ENCODE measurements at places on chromosomes 1 and 21.
A peak's percentile ranks its signal among the peaks of the same experiment; 100 is the strongest.

- DNase-seq, result no peak
These were observed 15.5 kb upstream of the MIIP start for GRCh38 chr1:12003762-12004161.

- no peak for DNase-seq
These were observed 372.1 kb downstream of the PTPRC start for GRCh38 chr1:199010933-199011332.

- no peak for DNase-seq
These were observed 31.5 kb downstream of the LPAR3 start for GRCh38 chr1:84861516-84861915.

DNA sequence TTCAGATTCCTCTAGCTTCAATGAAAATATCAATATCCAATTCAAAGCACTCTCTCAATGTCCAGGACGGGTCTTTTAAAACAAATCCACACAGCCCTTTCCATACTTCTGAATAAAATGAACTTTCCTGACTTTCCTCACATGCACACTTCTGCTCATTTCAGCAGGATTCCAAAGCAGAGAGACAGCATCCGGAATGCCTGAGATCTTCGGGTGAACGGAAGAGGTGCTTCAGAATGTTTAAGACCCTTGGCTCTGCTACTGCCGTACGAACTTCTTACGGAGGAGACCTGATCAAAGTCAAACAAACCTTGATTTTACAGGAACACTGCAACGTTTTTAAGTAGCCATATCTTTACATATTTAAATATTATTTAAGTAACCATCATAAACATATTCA, 245.7 kb downstream of the PTBP2 start:
- DNase-seq, result no peak

DNA sequence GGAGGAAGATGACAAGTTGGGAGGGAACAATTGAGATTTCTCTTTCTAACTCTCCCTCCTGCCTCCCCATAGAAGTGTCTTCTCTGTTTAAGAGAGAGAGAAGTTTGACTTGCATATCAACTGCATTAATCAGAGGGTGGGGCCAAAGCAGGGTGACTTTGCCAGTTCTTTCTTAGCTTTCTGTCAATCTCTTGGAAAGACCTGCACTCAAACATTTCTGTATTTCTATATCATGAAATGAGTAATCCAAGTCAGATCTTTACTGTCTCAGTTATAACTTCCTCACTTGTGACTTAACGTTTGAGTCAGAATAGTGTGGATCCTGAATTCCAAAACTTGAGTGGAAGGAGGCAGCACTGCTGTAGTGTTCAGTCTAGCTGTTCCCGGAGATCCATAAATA, 180.8 kb upstream of the KCNK2 start:
- no peak for DNase-seq

- no peak for DNase-seq
These were observed 86.4 kb downstream of the SYF2 start for GRCh38 chr1:25145775-25146393.

- peak; percentile 28 for DNase-seq
These were observed 168.4 kb downstream of the ZZZ3 start for GRCh38 chr1:77513839-77514763.

DNA sequence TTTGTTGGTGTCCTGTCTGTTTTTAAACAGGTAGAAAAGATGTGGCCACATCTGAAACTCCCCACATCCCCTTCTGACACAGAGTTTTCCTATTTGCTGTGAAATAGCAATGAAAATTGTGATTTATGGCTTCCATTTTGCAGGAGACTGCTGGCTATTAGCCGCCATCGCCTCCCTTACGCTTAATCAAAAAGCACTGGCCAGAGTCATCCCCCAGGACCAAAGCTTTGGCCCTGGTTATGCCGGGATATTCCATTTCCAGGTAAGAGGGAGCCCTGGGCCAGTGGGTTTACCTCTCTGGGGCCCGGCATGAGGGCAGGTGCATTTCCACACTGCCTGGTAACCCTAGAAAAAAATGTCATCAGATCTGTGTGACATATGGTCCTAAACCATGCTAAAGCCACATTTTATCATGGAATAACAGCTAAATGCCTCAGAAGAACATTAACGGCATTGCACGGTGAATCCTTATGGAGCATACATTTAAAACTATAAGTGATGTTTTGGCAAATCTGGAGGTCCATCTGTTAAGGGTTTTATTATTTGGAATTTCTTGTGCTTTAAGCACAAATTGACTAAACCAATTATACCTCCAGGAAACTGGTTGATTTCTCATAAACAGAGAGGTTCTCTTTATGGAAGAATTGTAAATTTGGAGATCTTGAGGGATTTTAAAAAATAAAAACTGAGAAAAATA, 12.3 kb downstream of the CAPN9 start:
- no peak for DNase-seq

- DNase-seq, result no peak
These were observed 575.8 kb downstream of the NUF2 start for GRCh38 chr1:163897412-163898155.

GRCh38 chr1:75257424-75257823, 123.2 kb downstream of the LHX8 start:
- no peak for DNase-seq

DNA sequence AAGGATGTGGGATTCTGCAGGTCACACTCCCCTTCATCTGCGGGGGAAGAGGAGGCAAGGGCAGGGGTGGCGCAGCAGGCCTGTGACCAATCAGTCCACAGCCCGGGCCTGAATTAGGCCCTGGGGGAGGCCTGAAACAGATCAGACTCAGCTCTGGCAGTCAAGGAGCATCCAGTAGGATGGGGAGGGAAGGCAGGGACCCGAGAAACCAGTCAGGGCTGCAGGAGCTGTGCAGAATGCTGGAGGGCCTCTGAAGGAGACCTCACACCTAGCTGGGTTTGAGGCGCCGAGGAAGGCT, 12.7 kb downstream of the TNNT2 start:
- DNase-seq, result no peak

GRCh38 chr1:30450818-30451233, 272.6 kb downstream of the MATN1 start:
- no peak for DNase-seq

GRCh38 chr1:1200876-1201810, 5.2 kb downstream of the TNFRSF18 start:
- DNase-seq, result no peak

GRCh38 chr1:83641206-83641658, 357.7 kb downstream of the TTLL7 start:
- DNase-seq, result no peak

DNA sequence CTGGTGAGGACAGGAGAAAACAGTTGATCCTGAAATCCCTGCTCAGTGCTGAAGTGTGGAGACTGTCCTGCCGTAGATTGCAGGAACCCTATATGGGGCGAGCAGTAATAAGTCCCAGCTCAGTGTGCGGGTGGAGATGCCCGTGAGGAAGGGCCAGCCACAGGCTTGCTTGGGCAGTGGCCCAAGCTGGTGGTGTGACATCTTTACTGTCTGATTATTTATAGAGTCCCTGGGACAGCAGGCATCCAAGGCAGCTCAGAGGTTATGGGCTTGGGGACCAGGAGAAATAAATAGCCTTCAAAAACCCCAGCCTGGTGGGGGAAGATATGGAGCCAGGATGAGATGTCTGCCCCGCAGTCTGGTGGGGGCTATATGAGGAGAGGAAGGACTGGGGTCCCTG, 170.7 kb upstream of the POU3F1 start:
- DNase-seq, result no peak

DNA sequence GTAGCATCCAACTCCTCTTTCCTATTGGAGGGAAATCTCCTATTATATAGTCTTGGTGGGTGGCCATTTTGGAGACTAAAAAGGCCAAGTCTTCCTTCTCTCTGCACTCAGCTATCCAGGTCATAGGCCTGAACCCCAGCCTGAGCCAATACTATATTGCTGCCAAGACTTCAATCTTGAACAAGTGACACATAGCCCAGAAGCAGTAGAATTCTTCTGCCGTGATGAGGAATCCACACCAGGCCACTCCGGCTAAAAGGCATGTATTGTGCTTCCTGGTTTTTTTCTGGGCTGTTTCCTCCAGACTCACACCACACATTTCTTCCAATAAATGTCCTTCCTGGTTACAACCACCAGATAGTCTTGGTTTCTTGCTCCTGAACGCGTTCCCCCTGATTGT, 43.0 kb downstream of the ATF3 start:
- DNase-seq, result no peak

GRCh38 chr21:38326429-38326828, 69.6 kb downstream of the KCNJ15 start:
- DNase-seq, result no peak

- DNase-seq, result no peak
These were observed 21.5 kb downstream of the DNAJC6 start for GRCh38 chr1:65330822-65331221.

DNA sequence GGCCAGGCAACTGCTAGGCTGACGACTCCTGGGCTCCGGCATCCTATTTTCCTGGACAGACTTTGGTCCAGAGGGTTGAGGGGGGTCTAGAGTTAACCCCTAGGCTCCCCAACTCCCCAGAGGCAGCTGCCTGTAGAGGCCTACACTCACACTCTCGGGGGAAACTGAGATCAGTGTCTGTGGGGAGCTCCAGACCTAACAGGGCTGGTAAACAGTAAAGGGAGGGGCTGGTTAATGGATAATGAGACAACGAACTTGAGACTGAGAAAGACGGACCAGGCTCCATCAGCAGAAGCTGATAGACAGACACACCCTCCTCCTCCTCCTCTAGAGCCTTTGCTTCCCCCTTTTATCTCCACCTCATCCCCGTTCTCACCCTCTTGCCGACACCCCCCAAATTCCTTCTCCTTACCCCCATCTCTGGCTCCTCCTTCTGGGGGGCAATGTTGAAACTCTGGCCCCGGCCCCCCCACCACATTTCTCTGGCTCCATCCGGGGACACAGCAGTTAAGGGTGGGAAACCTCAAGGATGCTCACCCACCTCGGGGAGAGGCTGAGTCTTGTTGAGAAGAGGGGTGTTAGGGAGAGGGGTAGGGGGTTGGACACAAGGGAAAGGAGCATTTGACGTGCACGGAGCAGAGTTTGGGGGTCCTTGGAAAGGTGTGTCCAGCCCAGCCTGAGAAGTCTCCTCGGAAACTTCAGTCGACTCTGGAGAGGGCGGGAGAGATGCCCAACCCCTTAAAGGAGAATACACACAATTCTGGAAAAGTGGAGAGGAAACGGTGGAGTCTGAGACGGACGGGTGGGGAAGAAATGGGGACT, at the start of gene MTMR11:
TSS of gene MTMR11 (minus strand) at position 710 of the 822 bp plus-strand sequence. CDS start at position 478, 232 bp downstream.
- peak; percentile 11 for DNase-seq

DNA sequence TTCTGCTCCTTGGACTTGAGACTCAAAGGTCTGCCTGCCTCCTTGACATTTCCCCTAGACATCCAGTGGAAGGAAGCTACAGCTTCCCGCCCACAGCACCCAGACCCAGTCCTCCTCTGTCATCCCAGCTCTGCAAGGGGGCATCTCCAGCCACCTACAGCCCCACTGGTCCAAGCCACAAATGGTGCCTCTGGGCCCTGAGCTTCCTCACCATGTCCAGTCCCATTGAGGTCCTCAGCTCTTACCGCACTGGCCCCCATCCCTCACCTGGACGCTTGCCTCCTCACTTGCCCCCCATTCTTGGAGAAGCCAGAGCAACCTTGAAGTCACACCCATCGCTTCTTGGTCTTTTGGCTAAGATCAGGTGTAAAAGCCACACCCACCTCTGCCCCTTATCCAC, 13.2 kb downstream of the PODN start:
- no peak for DNase-seq

DNA sequence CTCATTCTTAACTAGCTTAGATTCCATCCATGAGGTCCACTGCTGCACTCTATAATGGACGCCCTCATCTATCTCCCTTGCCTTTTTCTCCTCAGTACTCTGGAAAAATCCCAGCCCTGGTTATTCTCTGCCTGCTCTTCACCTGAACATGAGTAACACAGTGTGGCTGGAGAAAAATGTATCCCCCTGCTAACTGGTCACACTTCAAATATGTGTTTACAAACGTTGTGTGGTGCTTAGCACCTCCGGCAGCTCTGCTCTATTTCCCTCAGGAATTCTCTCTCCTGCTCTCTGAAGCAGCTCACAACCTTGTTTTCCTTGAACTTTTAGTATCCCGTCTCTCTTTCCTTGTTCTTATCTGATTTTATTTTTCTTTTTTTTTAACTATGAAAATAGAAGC, 4.1 kb downstream of the SCCPDH start:
- DNase-seq, result no peak

- no peak for DNase-seq
These were observed 9.4 kb upstream of the SESN2 start for GRCh38 chr1:28249866-28250295.

GRCh38 chr1:38336301-38336923, 289.8 kb upstream of the POU3F1 start:
- no peak for DNase-seq

- no peak for DNase-seq
These were observed 20.9 kb downstream of the SOX13 start for GRCh38 chr1:204093781-204094180.

- DNase-seq, result no peak
These were observed 19.9 kb downstream of the MX2 start for GRCh38 chr21:41381731-41382130.

DNA sequence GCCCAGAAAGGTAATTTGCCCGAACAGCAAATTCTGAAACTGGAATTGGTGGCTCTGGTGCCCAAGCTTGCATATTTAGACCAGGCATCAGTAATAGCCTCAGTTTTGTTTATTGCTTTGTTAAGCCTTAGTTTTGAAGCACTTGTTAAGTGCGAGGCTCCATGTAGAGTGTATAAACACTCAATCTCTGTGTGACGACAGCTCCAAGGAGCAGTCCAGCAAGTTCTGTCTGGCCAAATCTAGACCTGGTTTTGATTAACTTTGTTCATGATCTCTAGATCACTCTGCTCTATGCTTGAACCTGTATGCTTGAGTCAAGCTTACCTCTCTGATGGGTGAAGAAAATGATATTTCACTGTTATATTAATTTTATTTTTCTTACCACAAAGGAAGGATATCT, 37.4 kb downstream of the DOP1B start:
- DNase-seq, result no peak

DNA sequence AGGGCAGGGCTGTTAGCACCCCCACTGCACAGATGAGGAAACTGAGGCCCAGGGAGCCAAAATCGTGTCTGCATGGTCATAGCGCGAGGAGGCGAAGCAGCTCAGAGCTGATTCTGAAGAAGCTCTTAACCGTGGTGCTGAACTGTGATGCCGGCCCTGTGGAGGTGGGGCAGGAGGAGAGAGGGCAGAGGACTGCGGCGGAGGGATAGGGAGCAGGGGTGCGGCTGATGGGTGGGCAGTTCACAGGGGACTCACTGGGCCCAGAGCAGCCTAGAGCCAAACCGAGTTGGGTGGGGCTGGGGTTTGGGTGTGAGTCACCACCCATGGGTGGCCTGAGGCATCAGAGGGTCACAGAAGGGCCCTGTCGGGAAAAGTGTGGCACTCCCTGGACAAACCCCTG, 74.7 kb downstream of the RAP1GAP start:
- DNase-seq, result no peak

- DNase-seq, result no peak
These were observed 23.4 kb upstream of the NUF2 start for GRCh38 chr1:163298365-163298764.

GRCh38 chr1:161017756-161018630, 3.0 kb downstream of the F11R start:
- no peak for DNase-seq

GRCh38 chr1:79496129-79496528, 489.6 kb upstream of the ADGRL4 start:
- DNase-seq, result no peak

Data from hypothalamus (tissue), 51 donors.